ENCODE measurements at places on chromosomes 2 and 18.

GRCh38 chr18:50274941-50275340 is 6.4 kb downstream of the MBD1 start:
- DNase-seq = no peak

GRCh38 chr2:119028327-119029174 is 86.6 kb downstream of the MARCO start:
- DNase-seq = no peak

GRCh38 chr2:232815569-232815968 is 39.2 kb upstream of the KCNJ13 start:
- DNase-seq = no peak

- DNase-seq = no peak
Measured at GRCh38 chr18:36311026-36311570, 13.6 kb downstream of the FHOD3 start.

GRCh38 chr2:154813636-154814035 is 115.1 kb downstream of the KCNJ3 start:
- DNase-seq = no peak

All from NCI-H2029 treated with DMSO at 0.1 percent for 48 hours (cell line).